Osteoblast (primary cell): ENCODE measurements at places on chromosomes 5 and 9. TPM values are rescaled to one million over a fixed set of nuclear protein-coding genes. Genes with fewer than 3 reads are reported as not detected.

GLDC gene
- 0.72 and 2.4 TPM in 2 replicates for total RNA-seq

AMBP gene
- total RNA-seq: not detected in 2 replicates

GMCL2 gene
- not detected in 2 replicates for total RNA-seq

FAM200C gene
- 3.6 and 5.6 TPM in 2 replicates for total RNA-seq

SPINK5 gene
- not detected in 2 replicates for total RNA-seq

GTF3C4 gene
- 18.0 and 21.7 TPM in 2 replicates for total RNA-seq
